RCC 7860 (cell line): ENCODE measurements at places on chromosomes 6 and 20.
A peak's percentile ranks its signal among the peaks of the same experiment; 100 is the strongest.

GRCh38 chr6:148999929-149000468 lies 253.2 kb downstream of the UST start:
- DNase-seq = peak; percentile 86

DNA sequence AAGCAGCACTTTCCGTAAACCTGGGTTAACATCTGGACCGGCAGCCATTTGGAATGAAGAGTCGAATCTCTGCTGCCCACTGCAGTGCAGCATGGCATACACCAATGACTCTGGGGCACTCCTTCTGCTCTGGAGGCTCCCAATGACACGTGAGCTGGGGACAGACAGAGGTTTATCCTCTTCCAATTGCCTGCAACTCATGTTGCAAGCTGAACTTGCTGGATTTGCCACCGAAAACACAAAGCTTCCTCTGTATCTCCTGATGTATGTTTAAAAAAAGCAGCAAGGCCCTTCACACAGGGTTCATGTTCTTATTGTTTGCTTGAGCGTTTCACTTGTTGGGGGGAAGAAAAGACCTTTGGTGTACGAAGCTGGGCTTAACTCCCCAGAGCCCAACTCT lies 10.8 kb downstream of the NCOA5 start:
- DNase-seq = no peak

- DNase-seq = no peak
Observed at GRCh38 chr6:34514593-34515472, 41.3 kb downstream of the SPDEF start.

GRCh38 chr6:47308552-47309290 lies 984 bp downstream of the TNFRSF21 start:
- no peak for DNase-seq

DNA sequence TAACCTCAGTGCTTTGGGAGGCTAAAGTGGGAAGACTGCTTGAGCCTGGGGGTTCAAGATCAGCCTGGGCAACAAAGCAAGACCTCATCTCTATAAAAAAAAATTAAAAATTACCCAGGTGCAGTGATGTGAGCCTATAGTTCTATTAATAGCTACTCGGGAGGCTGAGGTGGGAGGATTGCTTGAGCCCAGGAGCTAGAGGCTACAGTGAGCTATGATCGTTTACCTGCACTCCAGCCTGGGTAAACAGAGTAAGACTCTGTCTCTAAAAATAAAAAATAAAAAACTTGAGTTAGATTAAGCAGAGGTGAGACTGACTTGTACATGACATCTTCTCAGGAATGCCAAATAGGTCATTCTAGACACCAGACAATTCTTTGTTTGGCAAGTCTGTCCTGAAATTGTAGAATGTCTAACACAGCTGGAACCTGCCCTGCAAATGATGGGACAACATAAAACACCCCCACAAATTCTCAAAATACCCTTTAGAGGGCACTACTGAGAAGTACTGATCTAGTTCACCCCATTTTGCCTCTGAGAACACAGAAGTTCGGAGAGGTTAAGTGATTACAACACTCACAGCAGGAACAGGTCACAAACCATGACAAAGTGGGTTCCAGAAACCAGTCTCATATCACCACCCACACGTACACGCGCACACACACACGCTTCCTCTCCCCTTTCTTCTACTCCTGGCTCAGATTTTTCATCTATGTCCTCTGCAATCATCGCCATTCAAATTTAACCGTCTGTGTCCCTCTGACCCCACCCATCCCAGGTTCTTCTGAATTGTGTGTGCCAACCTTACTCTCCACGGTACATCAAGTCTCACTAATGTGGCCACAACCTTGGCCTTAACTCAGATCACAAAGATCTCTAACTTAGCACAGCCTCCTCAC lies 38.3 kb downstream of the ARHGAP18 start:
- DNase-seq = peak; percentile 59

DNA sequence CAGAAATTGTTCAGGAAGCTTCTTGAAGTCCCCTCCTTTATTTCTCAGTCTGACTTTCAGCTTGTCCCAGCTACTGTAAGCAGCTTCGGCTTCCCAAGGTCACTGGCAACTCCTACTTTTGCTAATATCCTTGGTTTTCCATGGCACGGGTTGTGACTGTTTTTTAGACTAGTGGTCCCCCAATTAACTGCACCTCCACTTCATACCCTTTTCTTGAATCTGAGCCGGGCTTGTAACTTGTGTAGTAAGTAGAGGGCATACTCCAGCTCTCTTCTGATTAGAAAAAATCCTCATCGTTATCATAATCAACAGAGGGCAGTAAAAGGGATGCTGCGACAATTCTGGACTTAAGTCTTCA lies 162.3 kb upstream of the TNFAIP3 start:
- DNase-seq = no peak

GRCh38 chr6:43969158-43969981 lies 157.9 kb downstream of the MRPL14 start:
- DNase-seq = no peak

- no peak for DNase-seq
Observed at GRCh38 chr6:45997875-45998506, 17.7 kb downstream of the CLIC5 start.

DNA sequence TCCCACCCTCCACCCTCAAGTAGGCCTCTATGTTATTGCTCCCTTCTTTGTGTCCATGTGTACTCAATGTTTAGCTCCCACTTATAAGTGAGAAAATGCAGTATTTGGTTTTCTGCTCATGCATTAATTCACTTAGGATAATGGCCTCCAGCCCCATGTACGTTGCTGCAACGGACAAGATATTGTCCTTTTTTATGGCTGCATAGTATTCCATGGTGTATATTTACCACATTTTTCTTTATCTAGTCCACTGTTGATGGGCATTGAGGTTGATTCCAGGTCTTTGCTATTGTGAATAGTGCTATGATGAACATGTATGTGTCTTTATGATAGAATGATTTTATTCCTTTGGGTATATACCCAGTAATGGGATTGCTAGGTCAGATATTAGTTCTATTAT lies 64.1 kb upstream of the NNAT start:
- no peak for DNase-seq

DNA sequence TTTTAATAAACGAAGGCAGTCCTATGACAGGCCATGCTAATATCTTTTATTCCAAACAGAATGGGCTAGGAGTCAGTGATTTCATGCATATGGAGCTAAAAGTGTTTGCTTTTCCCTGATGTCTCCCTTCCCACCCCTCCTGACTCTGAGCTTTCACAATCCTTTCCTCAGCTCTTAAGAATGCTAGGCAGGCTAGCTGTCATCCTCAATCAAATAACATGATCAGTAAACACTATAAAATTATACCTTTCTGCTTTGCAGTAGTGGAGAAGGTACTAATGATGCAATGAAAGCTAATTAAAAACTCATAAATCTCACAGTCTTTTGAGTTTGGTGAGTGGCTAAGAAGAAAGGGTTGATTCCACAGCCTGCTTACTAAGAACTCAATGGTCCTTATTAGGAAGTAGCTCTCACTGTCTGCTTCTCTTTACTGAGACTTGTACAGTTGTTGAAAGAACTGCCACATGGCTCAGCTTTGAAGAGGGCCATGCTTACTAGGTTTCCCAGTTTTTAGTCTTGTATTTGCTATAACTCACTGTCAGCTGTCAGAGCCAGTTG lies 250.9 kb upstream of the JAG1 start:
- DNase-seq = peak; percentile 34

DNA sequence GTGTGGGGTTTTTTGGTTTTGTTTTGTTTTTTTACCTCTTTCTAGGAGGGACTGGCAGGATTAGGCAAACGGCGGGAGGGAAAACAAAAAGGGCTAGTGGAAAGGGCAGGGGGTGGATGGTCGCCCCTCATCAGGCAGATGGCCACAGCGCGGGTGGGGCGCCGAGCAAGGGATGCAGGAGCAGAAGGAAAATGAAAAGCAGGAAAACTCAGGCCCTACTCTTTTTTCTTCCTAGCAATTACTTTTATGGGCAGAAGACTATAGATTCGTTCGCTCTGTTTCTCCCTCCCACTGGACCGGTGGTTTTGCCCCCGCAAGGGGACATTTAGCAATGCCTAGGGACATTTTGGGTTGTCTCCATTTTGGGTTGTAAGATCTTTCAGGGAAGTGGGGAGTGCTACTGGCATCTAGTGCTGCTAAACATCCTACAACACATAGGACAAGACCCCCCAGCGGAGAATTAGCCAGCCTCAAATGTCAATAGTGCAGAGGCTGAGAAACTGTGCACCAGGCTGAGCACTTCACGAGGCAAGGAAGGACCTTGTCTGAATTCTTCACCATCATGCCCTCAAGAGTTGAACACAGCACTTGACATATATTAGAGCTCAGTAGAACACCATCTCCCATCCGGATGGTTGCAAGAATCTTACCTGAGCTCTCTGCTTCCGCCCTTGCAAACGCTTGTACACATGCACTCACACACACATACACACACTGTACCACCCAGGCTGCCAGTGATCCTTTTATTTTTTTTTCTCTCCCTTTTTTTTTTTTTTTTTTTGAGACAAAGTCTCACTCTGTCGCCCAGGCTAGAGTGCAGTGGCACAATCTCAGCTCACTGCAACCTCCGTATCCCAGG lies 4.8 kb upstream of the ZMYND8 start:
- no peak for DNase-seq

GRCh38 chr6:159084493-159085091 lies 39.8 kb upstream of the TAGAP start:
- DNase-seq = no peak

DNA sequence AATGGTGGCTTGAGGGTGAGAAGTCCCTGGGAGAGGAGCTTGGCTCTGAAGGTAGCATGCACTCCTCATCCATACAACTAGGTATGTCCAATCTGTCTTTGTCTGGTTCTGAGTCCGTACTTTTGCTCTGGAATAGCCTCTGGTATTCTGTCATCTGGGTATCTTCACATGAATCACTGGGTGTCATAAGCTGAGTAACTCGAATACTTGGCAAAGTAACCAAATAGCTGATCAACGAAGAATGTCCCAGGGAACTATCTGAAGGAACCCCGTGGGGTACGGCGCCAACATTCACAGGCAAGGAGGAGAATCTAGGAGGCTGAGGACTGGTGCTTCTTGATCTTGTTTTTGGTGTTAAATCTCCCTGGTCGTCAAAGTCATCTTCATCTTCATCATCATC lies 184.8 kb downstream of the HIVEP2 start:
- peak; percentile 68 for DNase-seq

- no peak for DNase-seq
Observed at GRCh38 chr20:33575282-33575681, 85.4 kb downstream of the CBFA2T2 start.

DNA sequence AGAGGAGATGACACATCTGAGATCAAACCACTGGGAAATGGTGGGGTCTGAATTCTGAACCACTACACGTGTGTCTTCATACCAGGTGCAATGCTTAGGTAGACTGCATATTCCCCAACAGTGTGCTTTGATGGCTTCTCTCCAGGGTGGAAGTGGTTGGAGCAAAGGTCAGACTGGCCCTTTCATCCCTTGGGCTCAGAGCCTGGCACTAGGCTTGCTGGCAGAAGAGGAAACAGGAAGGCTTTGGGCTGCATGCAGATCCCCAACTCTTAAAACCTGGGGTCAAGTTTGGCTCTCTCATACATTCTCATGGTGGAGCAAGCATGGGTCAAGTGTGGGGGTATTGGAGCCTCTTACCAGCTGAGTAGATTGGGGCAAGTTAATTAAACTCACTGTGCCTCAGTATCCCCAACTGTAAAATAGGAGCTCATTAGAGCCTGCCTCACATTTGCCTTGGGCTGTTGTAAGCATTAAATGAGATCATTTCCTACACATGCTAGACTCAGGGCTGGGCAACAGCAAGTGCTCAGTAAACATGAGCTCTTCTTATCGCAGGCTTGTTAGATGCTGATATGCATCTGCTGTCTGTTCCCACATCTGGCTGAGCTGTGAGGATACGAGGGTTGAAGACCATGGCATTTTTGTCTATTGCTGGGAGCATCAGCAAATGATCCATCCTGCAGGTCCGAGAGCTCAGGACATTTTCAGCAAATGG lies 51.6 kb upstream of the FAM83D start:
- DNase-seq = no peak

DNA sequence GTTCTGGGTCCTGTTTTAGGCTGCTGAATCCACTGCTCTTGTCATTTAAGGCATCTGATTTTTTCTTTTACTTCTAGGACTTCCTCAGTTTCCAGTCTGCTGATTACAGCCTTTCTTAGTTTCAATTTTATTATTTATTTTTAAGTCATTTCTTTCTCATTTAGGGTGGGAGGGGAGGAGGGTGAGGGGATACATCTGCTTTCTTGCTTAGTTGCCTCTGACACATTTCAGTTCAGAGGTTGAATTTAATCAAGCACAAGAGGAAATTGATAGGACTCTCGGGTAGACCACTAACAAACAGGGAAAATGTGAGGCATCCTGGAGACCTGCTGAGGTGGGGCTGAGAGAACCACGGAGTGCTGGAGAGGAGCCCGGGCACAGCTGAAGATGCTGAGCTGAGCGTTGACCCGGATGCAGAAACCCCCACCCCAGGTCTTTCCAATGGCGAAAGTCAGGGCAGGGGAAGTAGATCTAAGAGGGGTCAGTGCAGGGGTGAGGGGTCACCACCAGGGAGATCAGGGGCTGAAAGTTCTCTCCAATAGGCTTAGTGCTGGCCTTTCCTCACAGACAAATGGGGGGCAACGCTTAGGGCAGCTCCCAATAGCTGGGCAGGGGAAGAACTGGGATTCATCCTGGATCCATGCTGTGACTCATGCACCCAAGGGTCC lies 7.6 kb upstream of the TREML2 start:
- DNase-seq = no peak

DNA sequence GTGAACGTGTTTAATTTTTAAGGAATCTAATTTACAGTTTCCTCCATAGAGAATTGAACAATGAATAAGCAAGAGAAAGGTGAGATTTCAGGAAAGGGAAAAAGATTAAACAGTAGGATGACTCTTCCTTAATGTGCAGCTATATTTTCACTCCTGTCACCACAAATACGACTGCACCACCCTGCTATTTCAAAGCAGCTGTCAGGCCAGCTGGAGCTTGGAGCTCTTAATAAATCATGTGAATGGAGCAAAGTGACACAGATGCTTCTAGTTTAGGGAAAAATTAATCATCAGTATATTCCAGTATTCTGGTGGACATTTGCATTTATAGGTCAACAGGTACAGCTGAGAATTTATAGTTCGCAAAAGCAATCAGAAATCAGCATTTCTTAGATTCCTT lies 56.5 kb upstream of the PKIB start:
- no peak for DNase-seq

GRCh38 chr6:163607792-163608191 lies 193.3 kb downstream of the QKI start:
- no peak for DNase-seq

GRCh38 chr6:116536216-116536621 lies 9.3 kb downstream of the TRAPPC3L start:
- peak; percentile 13 for DNase-seq

GRCh38 chr20:49397525-49397924 lies 84.9 kb downstream of the KCNB1 start:
- peak; percentile 39 for DNase-seq

DNA sequence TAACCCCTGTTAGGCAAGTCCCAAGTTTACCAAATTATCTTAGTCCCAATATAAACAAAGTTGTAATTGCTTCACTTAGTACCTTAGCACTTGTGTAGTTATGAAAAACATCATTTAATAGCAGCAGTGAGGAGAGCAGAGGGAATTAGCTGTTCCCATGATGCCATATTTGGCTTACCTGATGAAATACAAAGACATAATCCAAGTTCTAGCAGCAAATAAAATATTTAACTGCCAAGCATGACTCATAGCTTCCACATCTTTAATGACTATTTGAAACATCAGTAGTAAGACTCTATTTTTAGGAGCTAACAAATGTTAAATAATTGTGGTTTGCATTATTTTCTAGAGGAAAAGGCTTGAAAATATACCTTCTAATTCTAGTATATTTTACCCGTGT lies 94.0 kb upstream of the MCHR2 start:
- no peak for DNase-seq
